ENCODE measurements at places on chromosomes 1 and 21.

DNA sequence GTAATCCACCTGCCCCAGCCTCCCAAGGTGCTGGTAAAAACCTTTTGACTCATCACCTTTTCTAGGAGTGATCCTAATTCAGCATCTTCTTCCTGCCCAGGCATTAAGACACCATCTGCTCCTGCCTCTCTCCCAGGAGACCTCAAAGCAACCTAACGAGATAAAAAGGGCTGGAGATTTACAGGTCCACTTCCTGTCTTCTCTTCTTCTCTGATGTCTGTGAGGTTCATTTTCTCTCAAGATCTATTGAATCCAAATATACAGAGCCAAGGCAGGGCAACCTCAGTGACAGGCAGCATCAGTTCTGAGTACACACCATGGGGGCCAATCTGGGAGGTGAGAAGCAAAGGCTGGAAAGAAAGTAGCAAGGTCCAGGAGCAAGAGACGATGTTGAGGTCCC, 219.4 kb downstream of the SETD4 start:
- DNase-seq = no peak

DNA sequence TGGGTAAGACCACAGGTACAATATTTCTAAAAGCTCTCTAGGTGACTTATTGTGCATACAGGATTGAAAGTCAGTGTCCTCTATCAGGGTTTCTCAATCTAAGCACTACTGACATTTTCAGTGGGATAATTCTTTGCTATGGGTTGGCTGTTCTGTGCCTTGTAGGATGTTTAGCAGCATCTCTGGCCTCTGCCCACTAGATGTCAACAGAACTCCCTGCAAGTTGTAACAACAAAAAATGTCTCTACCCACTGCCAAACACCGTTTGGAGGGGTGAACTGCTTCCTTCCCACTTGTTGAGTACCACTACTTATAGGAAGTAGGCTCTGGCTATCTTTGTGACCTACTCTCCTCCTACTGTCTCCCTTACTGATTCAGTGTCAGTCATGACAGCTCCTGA, 90.1 kb upstream of the ZRANB2 start:
- no peak for DNase-seq

- peak; percentile 40 for DNase-seq
Observed at GRCh38 chr1:28246427-28246832, 10.5 kb downstream of the ATP5IF1 start.

DNA sequence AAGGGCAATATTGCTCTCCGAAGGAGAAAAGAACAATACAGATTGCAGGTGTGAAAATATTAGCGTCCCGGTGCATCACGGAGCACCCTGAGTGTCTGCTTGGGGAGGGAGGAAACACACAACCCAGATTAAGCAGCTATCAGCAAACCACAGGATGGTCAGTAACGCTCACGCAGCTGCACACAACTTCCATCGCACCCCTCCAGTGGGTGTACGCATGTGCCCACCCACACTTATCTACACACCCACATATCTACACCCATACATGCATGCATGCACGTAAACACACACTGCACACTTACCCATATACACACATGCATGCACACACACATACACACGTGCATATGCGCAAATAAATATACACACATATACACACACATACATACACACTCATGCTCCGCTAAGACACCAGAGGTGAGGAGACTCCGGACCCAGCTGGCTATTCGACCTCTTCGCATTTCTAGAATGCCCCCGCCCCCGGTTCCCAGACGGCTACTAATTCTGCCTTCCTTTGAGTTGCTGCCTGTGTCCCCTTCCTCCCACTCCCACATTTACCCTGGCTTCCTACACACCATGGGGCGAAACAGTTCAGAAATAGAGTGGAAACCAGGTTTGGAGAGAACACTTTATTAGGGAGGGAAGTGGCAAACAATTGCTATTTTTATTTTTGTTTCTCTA, 26.2 kb downstream of the ITPKB start:
- no peak for DNase-seq

DNA sequence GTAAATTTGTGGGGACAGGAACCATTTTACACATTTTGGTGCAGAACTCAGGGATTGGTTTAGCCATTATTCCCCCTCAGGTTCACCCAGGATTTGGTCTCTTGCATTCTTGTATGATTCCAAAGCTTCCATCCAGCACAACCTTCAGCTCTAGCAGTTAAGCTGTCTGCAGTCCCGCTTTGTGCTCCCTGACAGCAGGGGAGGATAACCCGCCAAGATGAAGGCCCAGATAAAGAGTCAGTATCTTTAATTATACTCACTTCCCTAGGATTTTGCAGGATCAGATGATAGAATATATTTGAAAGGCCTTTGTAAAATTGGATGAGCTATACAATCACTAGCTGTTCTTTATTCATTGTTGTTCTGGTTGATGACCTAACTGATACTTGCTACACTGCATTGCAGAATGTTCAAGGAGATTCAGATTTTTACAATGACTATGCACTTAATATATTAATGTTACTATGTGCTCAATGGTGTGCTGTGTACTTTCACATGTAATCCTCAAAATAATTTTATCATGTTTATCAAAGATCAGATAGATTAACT, 49.8 kb downstream of the SLC16A1 start:
- no peak for DNase-seq

- no peak for DNase-seq
Observed at GRCh38 chr1:111283838-111284237, 6.8 kb upstream of the CHIA start.

GRCh38 chr21:43903451-43904091, 38.5 kb downstream of the AGPAT3 start:
- DNase-seq = no peak

DNA sequence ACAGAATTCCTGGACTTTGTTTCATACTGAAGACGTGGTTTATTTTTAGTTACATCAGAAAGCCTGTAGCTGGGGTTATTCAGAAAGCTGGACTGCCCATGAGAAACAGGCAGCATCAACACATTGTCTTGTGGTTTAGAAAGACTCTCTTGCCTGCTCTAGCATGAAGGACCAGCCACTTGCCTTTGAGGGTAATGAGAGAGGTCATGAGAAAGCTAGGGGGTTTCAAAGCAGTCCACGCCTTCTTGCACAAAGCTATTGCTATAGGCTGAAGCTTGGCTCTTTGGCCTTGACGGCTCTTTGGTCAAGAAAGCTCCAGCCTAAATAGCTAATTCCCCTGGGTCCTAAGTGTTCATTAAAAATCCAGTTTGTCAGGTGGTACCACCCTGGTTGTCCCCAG, 208.1 kb downstream of the PRDM2 start:
- no peak for DNase-seq

DNA sequence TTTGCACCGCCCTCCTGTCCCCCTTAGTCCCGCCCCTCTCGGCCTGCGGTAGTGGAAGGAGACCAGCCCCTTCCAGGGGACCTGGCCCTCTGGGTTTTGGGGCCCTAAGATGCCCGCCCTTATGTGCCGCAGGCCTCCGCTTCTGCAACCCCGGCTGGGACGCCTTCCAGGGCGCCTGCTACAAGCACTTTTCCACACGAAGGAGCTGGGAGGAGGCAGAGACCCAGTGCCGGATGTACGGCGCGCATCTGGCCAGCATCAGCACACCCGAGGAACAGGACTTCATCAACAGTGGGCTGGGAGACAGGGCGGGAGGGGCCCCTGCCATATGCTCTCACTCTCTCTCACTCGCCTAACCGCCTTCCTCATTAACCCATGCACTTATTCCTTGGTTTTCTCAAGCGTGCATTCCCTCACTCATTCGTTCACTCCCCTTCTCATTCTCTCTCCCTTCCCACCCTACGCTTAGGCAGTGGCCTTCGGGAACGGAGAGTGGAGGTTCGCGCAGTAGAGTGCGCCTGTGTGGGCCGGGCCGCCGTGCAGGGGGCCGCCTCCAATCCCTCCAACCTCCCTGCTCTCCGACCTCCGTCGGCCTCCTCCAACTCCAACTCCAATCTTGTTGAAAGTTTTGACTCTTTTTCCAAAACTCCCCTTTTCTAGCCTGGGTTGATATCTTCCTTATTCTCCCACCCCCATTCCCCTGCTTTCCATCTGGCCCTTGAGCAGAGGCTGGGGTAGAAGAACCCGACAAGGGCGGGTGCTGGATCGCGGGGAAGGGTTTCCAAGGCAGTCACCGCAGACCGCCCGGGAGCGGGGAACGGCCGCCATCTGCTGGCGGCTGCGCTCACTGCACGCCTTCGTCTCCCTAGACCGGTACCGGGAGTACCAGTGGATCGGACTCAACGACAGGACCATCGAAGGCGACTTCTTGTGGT, 15.2 kb downstream of the BCAN start:
- DNase-seq = peak; percentile 72

DNA sequence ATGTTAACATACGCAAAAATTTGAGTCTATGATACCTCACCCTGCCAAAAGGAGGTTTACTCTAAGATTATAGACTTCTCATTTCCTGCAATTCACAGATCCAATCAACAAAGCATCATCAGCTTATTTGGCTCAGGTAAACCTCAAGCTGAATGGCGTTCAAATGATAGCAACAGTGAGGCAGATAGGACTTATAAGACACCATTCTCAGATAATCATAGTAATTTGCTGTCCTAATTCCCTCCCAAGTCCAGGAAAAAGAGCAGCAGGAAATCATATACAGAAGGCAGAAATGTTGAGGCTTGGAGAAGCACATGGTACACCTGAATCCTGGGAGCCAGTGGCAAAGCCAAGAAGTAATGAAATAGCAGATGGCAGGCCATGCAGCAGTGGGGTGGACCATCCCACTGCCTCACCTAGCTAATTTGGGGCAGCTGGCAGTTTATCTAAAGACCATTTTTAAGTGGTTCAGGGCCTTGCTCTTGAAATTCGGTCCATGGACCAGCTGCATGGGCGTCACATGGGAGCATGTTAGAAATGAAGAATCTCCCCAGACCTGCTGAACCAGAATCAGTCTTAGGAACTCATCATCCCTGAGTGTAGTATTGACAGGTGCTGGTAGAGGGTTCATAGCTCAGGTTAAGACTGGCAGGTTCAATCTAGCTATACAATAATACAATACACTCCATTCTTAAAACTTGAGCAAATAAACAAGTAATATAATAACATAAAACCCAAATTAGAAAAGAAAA, 57.7 kb downstream of the ASTN1 start:
- DNase-seq = no peak

DNA sequence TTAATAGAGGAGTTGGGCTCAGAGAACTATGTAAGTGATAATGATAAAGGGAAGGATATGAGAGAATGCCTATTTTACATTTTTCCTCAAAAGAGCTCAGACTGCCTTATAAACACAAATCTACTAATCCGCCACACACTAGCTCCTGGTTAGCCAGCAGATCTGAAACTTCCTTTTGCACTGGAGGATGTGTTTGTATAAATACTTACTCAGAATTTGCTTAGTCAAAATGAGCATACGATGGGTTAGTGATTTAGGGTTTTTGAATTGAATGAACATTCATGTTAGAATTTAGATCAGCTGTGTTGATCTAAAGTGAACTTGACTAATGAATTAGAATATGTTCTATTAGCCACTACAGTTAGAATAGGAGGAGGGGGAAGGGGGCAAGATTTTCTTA, 9.1 kb upstream of the IER5 start:
- peak; percentile 59 for DNase-seq

DNA sequence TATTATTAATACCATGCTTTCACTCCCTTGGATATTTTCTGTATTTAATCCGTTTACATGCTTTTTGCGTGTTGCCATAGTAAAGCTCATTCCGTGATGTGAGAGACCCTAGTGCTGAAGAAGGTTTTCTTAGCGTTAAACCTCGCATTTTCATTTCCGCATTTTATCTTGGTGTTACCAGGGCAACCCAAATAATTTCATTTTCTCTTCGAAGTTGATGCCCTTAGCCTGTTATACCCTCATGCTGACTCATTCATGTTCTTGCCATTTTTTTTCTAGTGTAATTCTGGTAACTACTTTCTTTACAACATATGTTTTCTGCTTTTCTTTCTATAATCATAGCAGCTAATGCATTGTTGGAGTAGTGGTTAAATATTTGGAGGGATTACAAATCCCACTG, 37.2 kb downstream of the LRRC8C start:
- DNase-seq = no peak

GRCh38 chr1:78370356-78370755, 120.4 kb upstream of the PTGFR start:
- DNase-seq = no peak

GRCh38 chr1:243233908-243234307, 21.2 kb downstream of the CEP170 start:
- no peak for DNase-seq

DNA sequence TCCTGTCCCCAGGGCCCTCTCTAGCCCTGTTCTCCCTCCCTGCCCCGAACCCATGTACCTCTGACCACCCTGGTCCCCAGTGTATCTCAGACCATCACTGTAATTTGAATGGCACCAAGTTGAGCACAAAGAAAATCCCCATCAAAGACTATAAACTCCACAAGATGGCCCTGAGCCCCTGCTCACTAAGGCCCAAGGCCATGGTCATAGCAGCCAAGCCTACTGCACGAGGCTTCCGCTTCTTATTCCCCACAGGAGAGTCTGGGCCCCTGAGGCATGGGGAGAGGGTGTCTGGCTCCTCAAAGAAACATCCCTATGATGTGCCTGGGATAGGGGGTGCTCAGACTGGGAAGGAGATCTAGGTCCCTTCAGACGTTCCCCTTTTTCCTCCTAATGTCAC, 4.5 kb downstream of the ZNF683 start:
- no peak for DNase-seq

GRCh38 chr1:204232526-204232925, 18.7 kb upstream of the GOLT1A start:
- DNase-seq = no peak

GRCh38 chr1:17908945-17909344, 153.8 kb downstream of the ACTL8 start:
- no peak for DNase-seq

GRCh38 chr1:21639594-21640041, 29.5 kb downstream of the RAP1GAP start:
- no peak for DNase-seq

- no peak for DNase-seq
Observed at GRCh38 chr1:76864383-76864782, 2.9 kb upstream of the ST6GALNAC5 start.

GRCh38 chr1:32766328-32766972, 50.7 kb downstream of the YARS1 start:
- DNase-seq = no peak

DNA sequence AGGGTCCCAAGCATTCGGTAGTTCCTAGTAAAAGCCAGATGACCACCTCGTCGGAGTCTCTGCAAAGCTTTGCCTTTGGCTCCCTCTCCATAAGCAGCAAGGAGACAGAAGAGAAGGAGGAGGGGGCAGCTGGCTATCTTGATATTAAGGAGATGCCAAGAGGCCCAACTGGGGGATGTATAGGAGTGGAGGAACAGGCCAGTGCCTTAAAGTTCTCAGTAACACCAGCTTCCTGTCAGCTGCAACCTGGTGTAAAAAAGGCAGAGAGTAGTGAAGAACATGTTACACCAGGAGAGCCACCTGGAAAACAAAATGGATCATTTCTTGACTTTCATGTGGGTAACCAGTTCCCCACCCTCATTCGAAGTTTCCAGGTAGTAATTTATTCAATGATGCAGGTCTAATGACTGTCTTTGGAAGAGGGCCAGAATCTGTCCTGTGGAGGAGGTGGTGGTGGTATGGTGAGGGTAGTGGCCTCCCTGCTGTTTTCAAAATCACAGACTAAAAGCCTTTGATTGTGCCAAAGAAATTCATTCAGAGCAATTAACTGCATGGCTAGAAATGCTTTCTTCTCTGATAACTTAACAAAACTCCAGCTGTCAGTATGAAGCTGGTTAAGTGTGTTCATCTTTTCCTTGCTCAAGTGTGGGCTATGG, 27.3 kb downstream of the TMEM200B start:
- no peak for DNase-seq

Measured in NCI-H526 treated with DMSO at 0.1 percent for 48 hours (cell line).